ENCODE measurements at places on chromosomes 5 and 9. TPM values are rescaled to one million over a fixed set of nuclear protein-coding genes. Genes with fewer than 3 reads are reported as not detected.

FAM120A gene
- total RNA-seq: 66.3 TPM

ZNF354C gene
- 7.9 TPM for total RNA-seq

GPR151 gene
- not detected for total RNA-seq

SPATA6L gene
- total RNA-seq: 0.61 TPM

PCDHB11 gene
- total RNA-seq: under 0.01 TPM

GFI1B gene
- total RNA-seq: not detected

CCDC69 gene
- total RNA-seq: 4.6 TPM

ELOVL7 gene
- 0.61 TPM for total RNA-seq

CDC42SE2 gene
- 39.0 TPM for total RNA-seq

SIT1 gene
- not detected for total RNA-seq

HACD4 gene
- 2.6 TPM for total RNA-seq

PAEP gene
- total RNA-seq: not detected

QRFP gene
- total RNA-seq: not detected

FOXD4L4 gene
- under 0.01 TPM for total RNA-seq

DND1 gene
- not detected for total RNA-seq

LRRC19 gene
- not detected for total RNA-seq

NRARP gene
- total RNA-seq: 46.1 TPM

TTC16 gene
- total RNA-seq: not detected

FOXD4 gene
- not detected for total RNA-seq

EPB41L4B gene
- total RNA-seq: 0.30 TPM

IFNA10 gene
- total RNA-seq: not detected

NUTM2G gene
- total RNA-seq: not detected
